ENCODE measurements at places on chromosomes 13 and 19.
A peak's percentile ranks its signal among the peaks of the same experiment; 100 is the strongest.

DNA sequence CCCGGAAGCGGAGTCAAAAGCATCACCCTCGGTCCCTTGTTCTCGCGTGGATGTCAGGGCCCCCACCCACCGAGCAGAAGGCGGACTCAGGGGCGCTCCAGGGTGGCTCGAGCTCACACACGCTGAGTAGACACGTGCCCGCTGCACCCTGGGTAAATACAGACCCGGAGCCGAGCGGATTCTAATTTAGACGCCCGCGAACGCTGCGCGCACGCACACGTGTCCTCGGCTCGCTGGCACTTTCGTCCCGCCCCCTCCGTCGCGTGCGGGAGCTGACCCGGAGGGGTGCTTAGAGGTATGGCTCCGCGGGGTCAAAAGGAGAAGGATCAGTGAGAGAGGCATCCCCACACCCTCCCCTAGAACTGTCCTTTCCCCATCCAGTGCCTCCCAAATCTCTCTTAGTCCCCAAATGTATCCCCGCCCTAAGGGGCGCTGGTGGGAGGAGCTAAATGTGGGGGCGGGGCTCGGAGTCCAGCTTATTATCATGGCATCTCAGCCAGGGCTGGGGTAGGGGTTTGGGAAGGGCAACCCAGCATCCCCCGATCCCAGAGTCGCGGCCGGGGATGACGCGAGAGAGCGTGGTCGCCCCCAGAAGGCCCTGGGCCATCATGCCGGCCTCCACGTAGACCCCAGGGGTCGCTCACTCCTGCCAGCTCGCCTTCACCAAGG, 451 bp upstream of the ICAM5 start:
- H3K27ac ChIP-seq, result peak overlapping the region; percentile 9
- peak overlapping the region; percentile 52 for H3K4me3 ChIP-seq
- peak; percentile 57 for DNase-seq
- peaks cover 78% of the 10 kb centered on the region for H3K4me1 ChIP-seq

GRCh38 chr13:45807520-45808099, 43.9 kb downstream of the SIAH3 start:
- DNase-seq, result peak; percentile 38
- no peak overlapping the region for H3K27ac ChIP-seq
- H3K36me3 ChIP-seq, result no peaks in the 10 kb centered on the region
- H3K4me1 ChIP-seq, result peaks cover 5% of the 10 kb centered on the region
- no peak overlapping the region for H3K4me3 ChIP-seq

DNA sequence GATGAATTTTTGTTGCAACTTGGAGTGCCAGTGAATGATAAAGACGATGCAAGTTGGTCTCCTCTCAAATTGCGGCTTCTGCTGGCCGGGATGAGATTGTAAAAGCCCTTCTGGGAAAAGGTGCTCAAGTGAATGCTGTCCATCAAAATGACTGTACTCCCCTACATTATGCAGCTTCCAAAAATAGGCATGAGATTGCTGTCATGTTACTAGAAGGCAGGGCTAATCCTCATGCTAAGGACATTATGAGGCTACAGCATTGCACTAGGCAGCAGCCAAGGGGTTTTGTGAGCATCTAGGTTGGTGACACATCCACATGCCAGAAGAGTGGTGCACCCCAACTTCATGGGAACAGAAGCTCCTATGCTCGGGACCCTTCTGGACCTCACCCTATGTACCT, 22.2 kb upstream of the KLF5 start:
- no peaks in the 10 kb centered on the region for H3K27me3 ChIP-seq
- no peak for DNase-seq
- no peaks in the 10 kb centered on the region for H3K4me1 ChIP-seq
- H3K27ac ChIP-seq, result no peak overlapping the region
- no peak overlapping the region for H3K4me3 ChIP-seq
- no peaks in the 10 kb centered on the region for H3K36me3 ChIP-seq

GRCh38 chr19:42290523-42291434, 11.2 kb upstream of the PRR19 start:
- H3K36me3 ChIP-seq, result peaks cover 29% of the 10 kb centered on the region
- H3K27me3 ChIP-seq, result no peaks in the 10 kb centered on the region
- no peak overlapping the region for H3K27ac ChIP-seq
- DNase-seq, result peak; percentile 52

- peaks cover 28% of the 10 kb centered on the region for H3K4me1 ChIP-seq
- no peak for DNase-seq
- peaks cover 15% of the 10 kb centered on the region for H3K36me3 ChIP-seq
- peaks cover 37% of the 10 kb centered on the region for H3K27me3 ChIP-seq
- H3K27ac ChIP-seq, result no peak overlapping the region
Observed at GRCh38 chr19:16320987-16321386, 3.6 kb upstream of the KLF2 start.

DNA sequence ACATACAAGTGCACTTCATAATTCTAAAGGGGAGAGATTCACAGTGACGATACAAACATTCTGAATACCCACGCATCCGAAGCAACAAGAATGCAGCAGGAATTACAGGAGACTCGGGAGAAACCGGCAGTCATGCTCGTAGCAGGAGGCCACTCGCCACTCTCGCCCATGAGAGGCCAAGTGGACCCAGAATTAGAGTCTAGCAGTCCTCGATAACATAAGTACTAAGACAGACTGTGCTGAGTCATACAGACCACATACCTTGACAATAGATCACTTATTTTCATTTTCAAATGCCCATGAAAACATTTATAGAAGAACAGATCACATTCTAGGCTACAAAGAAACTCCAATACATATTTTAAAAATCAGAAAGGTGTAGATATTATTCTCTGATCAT, 299.1 kb upstream of the TSHZ3 start:
- no peak overlapping the region for H3K27ac ChIP-seq
- DNase-seq, result no peak
- no peaks in the 10 kb centered on the region for H3K36me3 ChIP-seq
- H3K4me1 ChIP-seq, result no peaks in the 10 kb centered on the region

DNA sequence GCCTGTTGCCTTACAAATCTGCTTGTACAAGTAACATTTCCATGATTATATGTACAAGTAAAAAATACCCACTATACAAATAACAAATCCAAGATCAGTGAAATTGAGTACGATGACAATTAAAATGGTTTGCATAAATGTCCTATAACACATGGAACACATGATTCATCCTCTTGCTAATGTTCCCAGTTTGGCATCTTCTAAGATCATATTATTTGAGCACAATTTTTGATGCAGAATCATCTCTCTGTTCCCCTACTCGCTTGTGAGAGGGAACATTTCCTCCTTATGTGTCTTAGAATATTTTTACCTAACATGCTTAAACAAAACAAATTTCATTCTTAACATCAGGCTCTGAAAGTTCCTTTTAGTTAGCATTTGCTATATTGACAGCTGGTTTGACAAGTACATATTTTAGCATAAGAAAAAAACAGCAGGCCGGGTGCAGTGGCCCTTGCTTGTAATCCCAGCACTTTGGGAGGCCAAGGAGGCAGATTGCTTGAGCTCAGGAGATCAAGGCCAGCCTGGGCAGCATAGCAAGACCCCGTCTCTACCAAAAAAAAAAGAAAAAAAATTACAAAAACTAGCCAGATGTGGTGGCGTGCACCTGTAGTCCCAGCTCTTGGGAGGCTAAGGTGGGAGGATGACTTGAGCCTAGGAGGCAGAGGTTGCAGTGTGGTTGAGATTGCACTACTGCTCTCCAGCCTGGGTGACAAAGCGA, 14.2 kb downstream of the ZNF331 start:
- peaks cover 16% of the 10 kb centered on the region for H3K4me1 ChIP-seq
- H3K4me3 ChIP-seq, result no peak overlapping the region
- H3K27ac ChIP-seq, result no peak overlapping the region

- H3K36me3 ChIP-seq, result no peaks in the 10 kb centered on the region
- H3K27ac ChIP-seq, result no peak overlapping the region
- H3K4me1 ChIP-seq, result peaks cover 14% of the 10 kb centered on the region
Observed at GRCh38 chr13:23898101-23898500, 799 bp upstream of the C1QTNF9B start.

- no peak overlapping the region for H3K4me3 ChIP-seq
- H3K27ac ChIP-seq, result no peak overlapping the region
- H3K4me1 ChIP-seq, result peaks cover 41% of the 10 kb centered on the region
- peaks cover 36% of the 10 kb centered on the region for H3K27me3 ChIP-seq
- peak; percentile 56 for DNase-seq
Observed at GRCh38 chr19:51552996-51553725, 17.9 kb upstream of the ZNF175 start.

- H3K27ac ChIP-seq, result no peak overlapping the region
- no peaks in the 10 kb centered on the region for H3K27me3 ChIP-seq
- H3K4me1 ChIP-seq, result peaks cover 11% of the 10 kb centered on the region
- no peaks in the 10 kb centered on the region for H3K36me3 ChIP-seq
- no peak overlapping the region for H3K4me3 ChIP-seq
Observed at GRCh38 chr13:75360170-75360569, 121.8 kb downstream of the TBC1D4 start.
